ENCODE measurements at places on chromosomes 3 and 15. TPM values are rescaled to one million over a fixed set of nuclear protein-coding genes. Genes with fewer than 3 reads are reported as not detected.
A peak's percentile ranks its signal among the peaks of the same experiment; 100 is the strongest.

Gene CLDN18
- not detected for total RNA-seq

GRCh38 chr3:111373861-111374260, 168.1 kb upstream of the CD96 start:
- no peak for DNase-seq

Gene SI
- not detected for total RNA-seq

DNA sequence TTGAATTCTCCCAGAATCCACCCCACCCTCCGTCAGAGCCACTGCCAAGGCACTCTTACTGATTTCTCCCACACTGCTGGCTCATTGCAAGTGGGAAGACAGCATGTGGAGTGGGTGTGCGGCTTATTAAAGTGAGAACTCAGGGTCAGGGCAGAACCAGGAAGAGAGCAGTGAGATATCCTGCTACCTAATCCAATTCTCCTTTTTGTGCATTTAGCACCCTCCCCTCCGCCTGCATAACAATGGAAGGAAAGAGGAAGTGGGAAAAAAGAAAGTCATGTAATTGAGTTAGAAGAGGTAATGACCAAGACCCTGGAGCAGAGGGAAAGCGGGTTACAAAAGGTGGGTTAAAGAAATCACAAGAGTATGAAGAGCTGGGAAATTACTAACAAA, 27.8 kb upstream of the PIK3CB start:
- no peak for DNase-seq

Gene TMEM266
- not detected for total RNA-seq

- DNase-seq = peak; percentile 39
These were observed 23.7 kb downstream of the PRR23E start for GRCh38 chr3:127216415-127217261.

DNA sequence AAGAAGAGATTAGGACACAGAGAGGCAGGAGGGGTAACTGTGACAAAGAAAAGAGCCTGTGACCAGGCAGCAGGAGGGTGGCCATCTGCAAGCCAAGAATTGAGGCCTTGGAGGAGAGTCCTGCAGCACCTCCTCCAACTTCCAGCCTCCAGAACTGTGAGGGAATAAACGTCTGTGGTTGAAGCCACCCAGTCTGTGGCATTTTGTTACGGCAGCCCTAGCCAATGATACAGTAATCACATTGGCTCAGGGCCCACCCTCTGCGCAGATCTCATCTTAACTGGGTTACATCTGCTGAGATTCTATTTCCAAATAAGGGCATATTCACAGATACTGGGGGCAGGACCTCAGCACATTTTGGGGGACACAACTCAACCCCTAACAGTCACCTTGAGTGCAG, 11.3 kb downstream of the SELENOS start:
- no peak for DNase-seq

Gene CCDC9B
- 178 TPM for total RNA-seq

DNA sequence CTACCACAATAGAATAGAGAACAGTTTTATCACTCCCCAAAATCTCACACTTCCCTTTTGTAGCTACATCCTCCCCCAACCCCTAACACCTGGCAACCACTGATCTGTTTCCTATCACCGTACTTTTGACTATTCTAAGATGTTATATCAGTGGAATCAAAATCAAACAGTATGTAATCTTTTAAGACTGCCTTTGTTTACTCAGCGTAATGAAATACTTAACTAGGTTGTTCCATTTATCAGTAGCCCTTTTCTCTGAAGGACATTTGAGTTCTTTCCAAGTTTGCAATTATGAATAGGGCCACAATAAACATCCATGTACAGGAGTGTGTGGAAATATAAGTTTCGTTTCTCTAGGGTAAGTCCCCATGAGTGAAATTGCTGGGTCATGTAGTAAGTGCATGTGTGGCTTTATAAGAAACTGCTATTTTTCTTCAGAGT, 372.3 kb downstream of the SV2B start:
- no peak for DNase-seq

Gene WDR48
- 24.5 TPM for total RNA-seq

DNA sequence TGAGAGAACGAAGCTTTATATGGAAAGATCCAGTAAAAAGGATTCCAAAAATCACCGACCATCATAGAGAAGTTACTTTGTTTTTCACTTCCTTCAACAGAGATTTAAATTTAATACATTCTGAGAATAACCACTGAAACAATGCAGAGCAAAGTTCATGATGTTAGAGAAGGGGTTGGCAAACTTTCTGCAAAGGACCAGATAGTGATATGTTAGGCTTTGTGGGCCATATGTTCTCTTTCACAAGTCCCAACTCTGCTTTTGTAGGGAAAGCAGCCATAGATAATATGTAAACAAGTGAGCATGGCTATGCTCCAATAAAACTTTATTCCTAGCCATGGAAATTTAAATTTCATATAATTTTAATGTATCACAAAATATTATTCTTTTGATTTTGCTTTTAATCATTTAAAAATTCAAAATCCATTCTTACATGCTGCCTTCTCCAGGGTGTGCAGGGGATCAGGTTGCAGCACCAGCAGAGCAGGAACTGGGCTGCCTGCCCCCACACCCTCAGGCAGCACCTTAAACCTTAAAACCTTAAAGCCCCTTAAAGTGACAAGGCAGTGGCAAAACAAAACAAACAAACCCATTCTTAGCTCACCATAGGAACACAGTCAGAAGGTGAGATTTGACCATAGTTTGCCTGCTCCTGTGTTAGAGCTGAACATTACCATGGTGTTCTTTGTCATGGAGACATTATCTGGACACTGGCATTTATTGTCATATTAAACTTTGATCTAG, 16.9 kb upstream of the IGSF10 start:
- no peak for DNase-seq

- peak; percentile 64 for DNase-seq
These were observed 138.0 kb upstream of the MEF2A start for GRCh38 chr15:99427668-99428361.

- DNase-seq = no peak
These were observed 26.7 kb downstream of the GBE1 start for GRCh38 chr3:81734742-81735141.

Gene GALNT15
- total RNA-seq = 1.3 TPM

DNA sequence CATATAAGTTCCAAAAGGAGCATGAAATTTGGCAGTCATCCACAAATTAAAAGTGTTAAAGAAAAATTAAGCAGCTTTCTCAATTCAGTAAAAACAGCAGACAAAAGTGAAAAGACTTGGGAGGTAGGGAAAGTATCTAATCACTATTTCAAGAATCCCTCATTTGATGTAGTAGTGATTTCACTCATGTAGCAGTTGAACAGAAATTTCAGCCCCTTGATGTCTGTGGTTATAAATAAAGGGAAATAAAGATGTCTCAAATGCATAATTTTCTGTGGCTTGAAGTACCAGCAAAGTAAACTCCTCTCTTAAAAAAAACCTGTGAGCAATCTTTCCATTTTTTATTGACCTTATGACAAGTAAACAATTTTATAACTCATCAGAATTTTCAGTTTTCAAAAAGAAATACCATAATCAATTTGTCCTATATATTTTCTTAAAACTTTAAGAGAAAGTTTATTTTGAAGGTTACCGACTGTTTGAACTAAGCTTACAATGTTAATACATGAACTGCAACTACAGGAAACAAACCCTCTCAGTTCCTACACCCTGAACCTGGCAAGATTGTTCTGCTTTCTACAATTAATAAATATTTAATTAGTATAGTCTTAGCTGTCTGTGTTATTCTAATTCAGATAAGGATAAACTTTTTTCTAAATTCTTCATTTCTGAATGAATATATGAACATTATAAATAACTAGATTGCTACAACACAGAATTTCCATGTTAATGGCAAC, 94.2 kb downstream of the CBLB start:
- no peak for DNase-seq

Data from cardiac septum (tissue), 1 donor.